ENCODE measurements at places on chromosomes 6 and 20. TPM values are rescaled to one million over a fixed set of nuclear protein-coding genes. Genes with fewer than 3 reads are reported as not detected.

- peak; percentile 25 for DNase-seq
Observed at GRCh38 chr6:120826253-120826652, 508.0 kb downstream of the TBC1D32 start.

IL17F gene
- not detected for total RNA-seq

TINAG gene
- not detected for total RNA-seq

GRCh38 chr20:4089756-4090487 lies 74.6 kb upstream of the RNF24 start:
- DNase-seq = no peak

- no peak for DNase-seq
Observed at GRCh38 chr6:162078667-162079066, 648.9 kb downstream of the PRKN start.

- no peak for DNase-seq
Observed at GRCh38 chr6:37011656-37012378, 6.4 kb downstream of the FGD2 start.

DNA sequence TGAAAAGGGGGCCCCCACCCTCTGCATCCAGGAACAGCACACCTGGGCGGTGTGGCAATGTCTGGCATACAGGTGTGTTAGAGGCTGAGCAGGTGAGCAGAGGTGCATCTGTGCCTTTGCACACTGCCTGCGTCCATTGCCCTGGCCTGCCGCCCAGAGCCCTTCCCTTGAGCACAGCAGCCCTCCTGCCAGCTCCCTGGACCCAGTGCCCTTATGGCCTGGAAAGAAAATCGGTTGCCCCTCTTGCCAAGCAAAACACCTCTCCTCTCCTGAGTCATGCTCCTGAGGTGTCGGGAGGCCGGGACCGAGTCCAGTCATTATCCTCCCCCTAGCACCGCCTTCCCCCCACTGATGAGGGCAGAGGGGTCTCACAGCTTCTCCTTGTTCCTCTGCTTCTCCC lies 259.9 kb downstream of the SMOC2 start:
- DNase-seq = no peak

GRCh38 chr6:166775923-166776220 lies 148.8 kb upstream of the RPS6KA2 start:
- no peak for DNase-seq

DNA sequence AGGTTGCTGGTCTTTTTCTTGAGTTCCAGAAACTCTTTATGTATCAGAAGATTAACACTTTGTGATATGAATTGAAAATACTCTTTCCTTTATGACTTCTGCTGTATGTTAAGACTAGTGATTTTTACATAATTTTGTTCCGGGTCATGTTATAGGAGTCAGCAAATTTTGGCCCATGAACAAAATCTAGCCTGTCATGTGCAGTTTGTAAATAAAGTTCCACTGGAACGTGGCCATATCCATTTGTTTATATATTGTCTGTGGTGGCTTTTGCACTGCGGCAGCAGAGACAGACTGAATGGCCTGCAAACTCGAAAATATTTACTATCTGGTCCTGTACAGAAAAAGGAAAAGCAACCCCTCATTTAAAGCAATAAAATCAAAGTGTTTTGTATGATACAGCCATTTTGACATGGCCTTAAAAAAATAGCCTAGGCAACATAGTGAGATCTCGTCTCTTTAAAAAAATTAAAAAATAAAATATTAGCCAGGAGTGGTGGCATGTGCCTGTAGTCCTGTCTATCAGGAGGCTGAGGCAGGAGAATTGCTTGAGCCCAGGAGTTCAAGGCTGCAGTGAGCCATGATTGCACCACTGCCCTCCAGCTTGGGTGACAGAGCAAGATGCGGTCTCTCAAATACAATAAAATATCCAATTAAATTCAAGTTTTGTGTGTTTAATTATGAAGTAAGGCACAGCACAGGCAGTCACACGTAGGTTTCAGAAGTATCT lies 36.9 kb downstream of the SNX9 start:
- no peak for DNase-seq

OR12D3 gene
- total RNA-seq = not detected

DNA sequence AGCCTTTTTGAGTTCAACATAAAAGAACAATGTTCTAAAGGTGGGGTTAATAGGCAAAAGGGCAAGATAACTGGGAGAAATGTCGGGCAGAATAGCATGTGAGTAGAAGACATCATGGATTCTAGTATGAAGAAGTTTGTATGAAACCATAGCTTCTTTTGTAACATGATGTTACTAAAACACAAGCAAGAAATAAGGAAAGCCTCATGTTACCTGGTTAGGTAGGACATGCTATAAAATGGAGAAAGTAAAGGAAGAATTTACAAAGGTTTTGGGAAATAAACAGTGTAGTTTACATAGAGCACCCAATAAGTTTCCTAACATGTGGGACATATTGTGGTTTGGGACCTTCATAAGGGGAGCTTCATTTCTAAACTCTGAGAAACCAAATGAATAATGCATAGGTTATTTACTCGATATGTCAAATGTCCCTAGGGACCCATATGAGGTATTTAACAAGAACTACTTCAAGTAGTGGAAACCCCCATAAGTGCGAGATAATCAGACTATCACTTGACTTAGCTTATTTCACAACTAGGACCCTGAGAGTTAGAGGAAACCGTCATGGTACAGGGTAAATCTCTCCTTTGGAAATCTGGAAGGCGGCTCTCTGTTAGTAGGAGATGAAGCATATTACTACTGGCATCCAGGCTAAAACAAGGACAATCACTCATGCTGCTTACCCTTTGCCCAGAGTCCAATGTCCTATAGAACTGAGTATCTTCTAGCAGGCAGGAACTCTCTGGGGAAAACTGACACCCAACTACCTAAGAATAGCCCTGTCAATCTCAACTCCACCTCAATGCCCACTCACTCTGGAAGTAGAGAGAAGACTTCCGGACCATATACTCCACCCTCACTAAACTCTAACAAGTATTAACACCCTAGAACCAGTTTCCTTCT lies 57.5 kb downstream of the ILRUN start:
- no peak for DNase-seq

DNA sequence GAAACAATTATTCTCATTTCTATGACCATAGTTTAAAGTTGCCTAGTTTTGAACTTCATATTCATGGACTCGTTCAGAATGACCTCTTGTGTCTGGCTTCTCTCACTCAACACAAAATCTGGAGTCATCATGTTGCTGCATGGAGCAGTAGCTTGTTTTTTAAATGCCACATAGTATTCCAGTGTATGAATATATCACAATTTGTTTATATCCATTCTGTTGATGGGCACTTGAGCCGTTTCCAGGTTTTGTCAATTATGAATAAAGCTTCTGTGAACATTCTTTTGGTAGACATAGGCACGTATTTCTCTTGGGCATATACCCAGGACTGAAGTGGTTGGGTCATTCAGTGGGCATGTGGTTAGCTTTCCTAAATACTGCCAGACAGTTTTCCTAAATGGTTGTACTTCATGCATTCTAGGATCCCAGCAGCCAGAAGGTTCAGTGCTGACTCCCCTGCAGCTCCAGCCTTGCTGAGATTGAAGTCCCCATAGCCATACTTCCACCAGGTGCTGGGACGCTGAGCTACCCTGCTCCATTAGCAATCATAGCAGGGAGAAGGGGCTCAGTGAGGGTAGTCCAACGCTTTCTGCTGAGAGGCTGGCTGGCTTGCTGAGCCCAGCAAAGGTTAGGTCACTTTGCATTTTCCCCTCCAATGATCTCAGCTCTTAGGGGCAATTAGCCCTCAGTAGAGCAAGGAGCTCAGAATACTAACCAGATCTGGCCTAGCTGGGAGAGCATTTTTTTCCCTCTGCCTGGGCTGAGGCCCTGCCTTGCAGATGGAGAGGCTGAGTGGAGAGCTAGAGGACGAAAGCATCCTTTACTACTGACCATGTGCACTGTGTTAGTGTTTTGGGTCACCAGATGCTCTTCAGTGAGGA lies 35.7 kb upstream of the CTNNBL1 start:
- no peak for DNase-seq

OR2J3 gene
- total RNA-seq = not detected

DNA sequence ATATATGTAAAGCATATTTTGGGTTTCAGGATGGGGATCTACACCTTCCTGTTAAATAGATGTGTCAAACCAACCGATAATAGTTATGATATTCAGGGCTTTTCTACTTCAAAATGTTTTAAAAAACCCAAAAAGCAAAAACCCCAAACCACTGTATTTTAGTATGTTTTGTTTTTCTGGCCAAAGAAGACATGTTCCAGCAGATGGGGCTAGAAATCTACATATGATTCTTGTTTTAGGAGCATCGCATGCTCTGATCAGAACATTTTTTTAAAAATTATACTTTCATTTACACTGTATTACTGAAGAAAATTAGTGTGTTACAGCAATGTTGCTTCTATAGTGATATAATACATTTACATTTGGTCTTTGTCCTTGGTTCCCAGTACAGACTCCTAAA lies 11.0 kb downstream of the RMND1 start:
- no peak for DNase-seq

LTB gene
- total RNA-seq = not detected

HLA-DRA gene
- not detected for total RNA-seq

- no peak for DNase-seq
Observed at GRCh38 chr6:138397128-138398122, 6.6 kb upstream of the HEBP2 start.

DNA sequence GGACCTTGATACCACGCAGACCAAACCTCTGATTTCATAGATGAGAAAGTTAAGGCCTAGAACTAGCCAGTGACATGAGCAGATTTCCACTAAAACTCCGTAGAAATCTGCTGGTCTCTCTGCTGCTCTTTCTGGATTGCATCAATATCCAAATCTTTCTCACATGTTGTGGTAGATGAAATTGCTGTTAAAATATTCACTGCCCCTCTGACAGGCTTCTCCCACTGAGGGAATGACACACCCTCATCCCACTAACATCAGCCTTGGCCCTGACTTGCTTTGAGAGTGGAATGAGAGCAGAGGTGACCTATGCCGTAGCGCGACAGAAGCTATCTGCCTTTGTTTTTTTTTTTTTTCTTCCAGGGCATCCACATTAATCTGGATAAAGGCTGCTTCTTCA lies 20.4 kb upstream of the EXOC2 start:
- no peak for DNase-seq

DNA sequence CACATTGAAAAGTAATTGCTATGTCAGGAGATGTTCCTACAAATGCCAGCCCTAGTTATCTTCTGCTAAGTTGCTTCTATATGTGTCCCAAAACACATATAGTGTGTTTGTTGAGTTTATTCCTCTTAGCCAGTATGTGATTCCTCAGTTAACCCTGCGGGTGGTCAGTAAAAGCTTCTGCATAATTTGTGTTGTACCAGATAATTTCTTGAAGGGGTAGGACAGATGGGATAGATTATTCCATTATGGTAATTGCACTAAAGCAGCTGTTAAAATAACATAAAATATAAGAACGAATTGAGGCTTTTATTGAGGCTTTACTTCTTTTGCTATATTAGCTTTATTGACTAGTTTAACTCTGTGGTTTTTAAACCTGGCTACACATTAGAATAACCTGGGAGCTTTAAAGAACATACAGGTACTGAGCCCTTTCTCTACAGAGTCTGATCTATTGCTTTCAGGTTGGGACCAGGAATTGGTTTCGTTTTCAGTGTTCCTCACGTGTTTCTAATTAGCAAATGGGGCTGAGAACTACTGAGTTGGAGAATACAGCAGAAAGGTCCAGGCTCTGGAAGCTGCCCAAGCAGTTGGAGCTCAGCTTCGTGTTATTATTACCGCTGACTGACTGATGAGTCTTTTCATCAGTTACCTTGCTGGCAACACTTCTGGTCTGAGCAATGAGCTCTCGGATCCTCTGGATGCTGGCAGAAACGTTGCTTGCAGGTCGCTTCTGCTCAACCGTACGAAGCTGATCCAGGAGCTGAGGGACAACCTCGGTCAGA lies 56.9 kb downstream of the FAM229B start:
- DNase-seq = no peak

- DNase-seq = no peak
Observed at GRCh38 chr6:20817806-20818320, 283.6 kb downstream of the CDKAL1 start.

ARFGEF3 gene
- total RNA-seq = 0.30 TPM

HLA-G gene
- total RNA-seq = not detected

DNA sequence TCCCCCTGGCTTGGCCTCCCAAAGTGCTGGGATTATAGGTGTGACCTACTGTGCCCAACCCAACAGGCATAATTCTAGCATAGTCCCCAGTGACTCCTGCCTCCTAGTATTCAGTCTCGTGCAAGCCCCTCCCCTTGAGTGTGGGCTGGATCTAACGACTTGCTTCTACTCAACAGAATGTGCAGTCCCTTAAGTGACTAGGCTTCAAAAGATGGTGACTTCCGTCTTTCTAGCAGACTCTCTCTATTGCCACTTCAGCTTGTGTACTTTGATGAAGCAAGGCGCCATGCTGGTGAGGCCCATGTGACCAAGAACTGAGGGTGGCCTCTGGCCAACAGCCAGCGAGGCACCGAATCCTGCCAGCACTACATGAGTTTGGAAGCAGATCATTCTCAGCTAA lies 109.6 kb upstream of the TRAF3IP2 start:
- no peak for DNase-seq

- no peak for DNase-seq
Observed at GRCh38 chr20:25508083-25508770, 77.1 kb downstream of the NINL start.

DNA sequence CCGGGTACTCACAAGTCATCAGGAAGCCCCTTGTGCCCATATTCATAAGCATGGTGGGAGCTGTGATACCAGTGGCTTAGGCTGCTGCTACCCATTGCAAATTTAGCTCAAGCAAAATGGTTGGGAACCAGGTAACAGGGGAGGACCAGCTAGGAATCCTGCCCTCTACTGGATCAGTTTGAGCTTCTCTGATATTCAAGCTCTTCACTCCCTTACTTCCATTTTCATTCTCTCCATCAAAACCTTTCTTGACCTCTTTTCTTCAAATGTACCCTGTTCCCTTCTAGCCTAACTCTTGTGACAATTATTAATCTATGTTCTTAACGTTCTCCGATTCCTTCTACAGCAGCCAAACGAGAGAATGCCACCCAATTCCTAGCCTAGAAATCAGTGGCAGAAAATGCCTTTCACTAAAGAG lies 9.7 kb downstream of the NOL7 start:
- DNase-seq = no peak

DNA sequence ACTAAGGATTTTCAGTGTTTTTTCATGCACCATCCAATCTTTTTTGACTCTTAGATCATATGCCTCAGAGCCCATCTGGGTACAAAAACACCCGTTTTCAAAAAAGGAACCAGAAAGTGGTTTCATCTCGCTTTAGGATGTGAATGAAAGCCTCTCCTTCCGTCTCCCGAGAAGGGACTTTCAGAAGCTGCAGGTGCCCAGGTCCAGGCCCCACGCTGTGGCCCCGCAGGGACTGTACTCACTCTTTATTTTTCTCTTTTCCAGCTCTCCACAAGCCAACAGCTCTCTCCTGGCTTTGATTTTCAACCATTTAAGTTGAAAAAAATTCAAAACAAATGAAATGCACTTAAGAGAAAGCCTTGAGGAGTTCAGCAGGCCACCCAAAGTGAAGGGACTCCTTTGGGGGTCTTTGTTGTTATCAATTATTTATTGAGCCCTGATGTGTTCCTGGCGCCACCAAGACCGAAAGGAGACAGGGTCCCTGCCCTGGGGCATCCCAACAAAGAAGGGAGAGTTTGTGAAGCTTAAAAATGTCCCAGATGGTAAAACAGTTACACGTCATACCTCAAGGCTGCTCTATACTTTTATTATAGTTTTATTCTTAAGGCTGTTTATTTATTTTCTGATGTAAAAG lies 467.3 kb downstream of the PREX1 start:
- DNase-seq = no peak

- DNase-seq = no peak
Observed at GRCh38 chr6:16473184-16473907, 235.0 kb downstream of the GMPR start.

GRCh38 chr6:40170856-40171255 lies 236.6 kb upstream of the MOCS1 start:
- no peak for DNase-seq

ZNF165 gene
- 0.91 TPM for total RNA-seq

Data from neural crest cell (in vitro differentiated cells).